ENCODE measurements at places on chromosomes 16 and 17. TPM values are rescaled to one million over a fixed set of nuclear protein-coding genes. Genes with fewer than 3 reads are reported as not detected.

The KRTAP1-5 gene
- not detected for total RNA-seq

- DNase-seq: no peak
Measured at GRCh38 chr17:29619251-29619650, 3.5 kb downstream of the CORO6 start.

DNA sequence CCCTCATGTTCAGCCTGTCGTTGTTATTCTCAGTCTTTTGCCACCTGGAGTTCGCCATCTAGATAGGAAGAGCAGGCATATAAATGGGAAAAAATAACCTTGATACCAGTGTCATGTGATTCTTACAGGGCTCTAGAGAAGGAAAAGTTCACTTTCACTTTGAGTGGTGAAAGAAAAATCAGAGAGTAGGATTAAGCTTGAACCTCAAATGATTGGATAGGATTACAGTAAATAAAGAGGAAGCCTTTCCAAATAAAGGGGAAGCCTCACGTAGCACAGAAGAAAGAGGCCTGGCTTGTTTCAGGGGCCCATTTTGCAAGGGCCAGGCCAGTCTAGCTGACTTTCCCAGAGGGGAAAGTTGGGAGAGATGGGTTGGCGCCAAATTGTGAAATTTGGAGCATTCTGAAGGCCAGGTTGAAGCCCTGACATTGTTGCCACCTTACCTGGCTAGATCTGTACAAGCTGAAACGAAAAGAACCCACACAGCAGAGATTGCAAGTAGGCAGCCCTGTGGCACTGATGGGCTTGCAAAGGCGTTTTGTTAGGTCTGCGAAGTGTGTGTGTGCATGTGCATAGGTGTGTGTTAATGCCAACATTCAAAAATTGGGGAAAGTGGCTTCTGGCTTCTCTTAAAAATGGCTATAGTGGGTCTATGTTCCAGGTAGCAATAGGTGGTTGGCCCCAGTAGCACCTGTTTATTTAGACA is 38.8 kb downstream of the TMC6 start:
- DNase-seq: no peak

GRCh38 chr17:491086-492021 is 138.7 kb upstream of the RPH3AL start:
- DNase-seq: peak; percentile 65

- DNase-seq: no peak
Measured at GRCh38 chr17:32846143-32846542, 30.8 kb downstream of the MYO1D start.
